ENCODE measurements at places on chromosomes 3 and 15. TPM values are rescaled to one million over a fixed set of nuclear protein-coding genes. Genes with fewer than 3 reads are reported as not detected.

Gene IMPG2
- total RNA-seq, result 0.21 TPM

GRCh38 chr3:141129049-141129448 lies 77.9 kb downstream of the SPSB4 start:
- no peak for DNase-seq

GRCh38 chr15:53511175-53511574 lies 248.3 kb downstream of the WDR72 start:
- no peak for DNase-seq

GRCh38 chr3:139302084-139302800 lies 41.6 kb upstream of the MRPS22 start:
- DNase-seq, result no peak

DNA sequence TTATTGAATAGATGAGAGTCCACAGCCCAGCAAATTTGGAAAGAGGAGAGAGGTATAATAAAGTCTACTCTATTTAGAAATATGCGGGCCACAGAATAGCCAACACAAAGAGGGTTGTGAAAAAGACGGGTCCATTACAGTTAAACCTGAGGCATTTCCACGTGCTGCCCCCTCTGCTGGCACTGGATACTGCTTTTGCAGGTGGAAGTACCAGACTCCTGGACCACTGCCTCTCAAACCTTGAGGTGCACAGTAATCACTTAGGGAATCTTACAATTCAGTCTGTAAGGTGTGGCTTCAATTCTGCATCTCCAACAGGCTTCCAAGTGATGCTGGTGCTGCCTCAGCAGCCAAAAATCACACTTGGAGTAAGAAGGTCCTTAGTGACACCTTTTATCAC lies 3.0 kb upstream of the TFDP2 start:
- DNase-seq, result no peak

DNA sequence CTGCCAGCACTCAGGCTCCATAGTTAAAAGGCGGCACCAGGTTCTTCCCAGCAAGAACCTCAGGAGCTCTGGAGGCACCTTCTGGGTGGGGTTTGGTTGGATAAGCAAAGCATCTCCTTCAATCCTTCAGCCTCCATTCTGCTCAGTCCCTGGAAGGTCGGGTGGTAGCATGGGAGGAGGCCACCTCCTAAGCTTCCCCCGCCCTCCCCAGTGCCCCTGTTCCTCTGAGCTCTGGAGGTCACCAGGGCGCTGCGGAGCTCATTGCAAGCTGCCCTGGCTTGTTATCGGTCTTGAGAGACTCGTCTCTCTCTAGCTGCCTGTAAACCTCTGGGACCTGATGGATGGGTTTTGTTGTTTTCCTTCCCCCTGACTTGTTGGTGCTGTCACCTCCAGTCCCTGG lies 124.8 kb downstream of the RPLP1 start:
- no peak for DNase-seq

DNA sequence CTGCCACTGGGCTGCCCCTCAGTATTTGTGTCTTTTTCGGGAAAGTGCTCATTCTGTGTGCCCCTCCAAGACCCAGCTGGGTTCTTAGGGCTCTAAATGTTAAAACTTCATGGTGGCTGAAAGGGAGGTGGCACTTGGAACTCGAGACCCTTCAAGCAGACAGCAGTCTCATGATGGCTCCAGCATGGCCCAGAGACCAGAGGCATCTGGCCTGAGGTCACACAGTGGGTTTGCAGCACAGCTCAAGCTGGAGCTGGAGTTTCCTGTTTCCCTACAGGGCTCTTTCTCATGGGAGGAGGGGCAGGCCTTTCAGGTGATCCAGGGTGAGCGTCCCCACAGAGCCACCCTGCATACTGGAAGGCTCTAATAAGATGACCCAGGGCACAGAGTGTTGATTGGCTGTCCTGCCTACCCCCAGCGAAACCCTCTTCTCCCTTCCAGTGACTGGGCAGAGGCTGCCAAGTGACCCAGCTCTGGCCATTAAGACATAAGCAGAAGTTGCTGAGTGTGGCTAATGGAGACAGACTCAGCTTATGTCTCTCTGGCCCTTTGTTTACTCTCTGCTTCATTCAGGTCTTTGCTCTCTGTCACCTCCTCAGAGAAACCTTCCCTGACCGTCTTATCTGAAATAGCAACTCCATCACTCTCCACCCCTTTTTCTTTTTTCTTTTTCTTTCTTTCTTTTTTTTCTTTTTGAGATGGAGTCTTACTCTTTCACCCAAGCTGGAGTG lies 166.6 kb upstream of the SMAD3 start:
- no peak for DNase-seq

DNA sequence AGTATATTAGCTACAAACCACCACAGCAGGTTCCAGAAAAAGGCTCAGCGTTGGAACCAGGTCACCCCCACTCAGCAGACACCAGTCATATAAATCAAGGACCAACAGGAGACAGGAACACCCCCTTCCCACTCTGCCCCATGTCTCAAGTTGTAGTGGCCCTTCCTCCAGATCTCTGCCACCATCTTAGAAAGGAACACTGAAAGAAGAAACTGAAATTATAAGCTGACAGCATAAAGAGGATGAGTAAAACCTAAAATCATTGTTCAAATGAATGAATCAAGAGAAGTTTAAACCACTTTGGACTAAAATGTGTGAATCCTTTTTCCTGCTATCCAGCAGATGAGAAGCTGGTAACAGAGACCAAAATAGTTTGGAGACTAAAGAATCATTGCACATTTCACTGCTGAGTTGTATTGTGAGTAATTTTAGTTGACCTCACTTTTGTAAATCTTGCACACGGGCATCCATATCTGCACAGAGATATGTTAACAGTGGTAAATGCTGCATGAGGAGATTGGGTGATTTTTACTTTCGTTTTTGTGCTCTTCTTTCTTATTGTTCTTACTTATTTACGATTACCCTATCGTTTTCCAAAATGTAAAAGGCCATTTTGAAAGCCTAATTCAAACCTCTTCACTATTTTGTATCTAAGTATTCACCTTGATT lies 19.8 kb downstream of the CCR3 start:
- no peak for DNase-seq

GRCh38 chr15:26662283-26662682 lies 110.6 kb downstream of the GABRB3 start:
- no peak for DNase-seq

DNA sequence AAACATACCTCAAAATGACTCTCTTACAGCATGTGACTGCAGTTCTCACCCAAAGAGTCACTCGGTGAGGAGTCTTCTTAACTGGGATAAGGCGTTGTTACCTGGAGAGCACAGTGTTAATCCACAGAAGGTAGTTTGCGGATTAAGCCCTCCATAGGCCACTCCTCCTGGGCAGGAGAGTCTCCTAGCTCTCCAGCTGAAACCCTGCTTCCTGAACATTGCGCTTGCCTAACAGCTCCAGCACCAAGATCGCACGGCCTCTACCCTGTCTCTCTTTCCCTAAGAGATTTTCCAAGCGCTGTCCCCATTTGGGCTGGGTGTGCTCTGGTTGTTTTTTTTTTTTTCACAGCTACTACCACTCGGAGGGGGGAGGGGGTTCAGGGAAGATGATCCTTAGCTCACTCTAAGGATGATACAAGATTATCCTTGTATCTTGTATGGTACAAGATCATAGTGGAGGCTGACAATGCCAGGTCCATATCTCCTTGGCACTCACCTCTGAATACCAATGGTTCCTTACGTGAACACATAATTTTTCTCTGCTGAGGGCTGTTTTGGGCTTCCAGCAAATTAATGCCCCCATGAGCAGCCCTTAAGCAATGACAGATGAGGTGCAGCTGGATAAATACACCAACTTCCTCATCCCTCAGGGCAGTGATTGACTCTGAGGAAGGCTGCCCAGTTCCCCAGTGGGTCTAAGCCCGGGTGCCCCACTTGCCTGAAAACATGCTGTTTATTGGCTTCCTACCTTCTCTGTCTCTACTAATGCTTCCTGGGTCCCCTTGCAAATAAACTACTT lies 185.2 kb upstream of the TSC22D2 start:
- no peak for DNase-seq

DNA sequence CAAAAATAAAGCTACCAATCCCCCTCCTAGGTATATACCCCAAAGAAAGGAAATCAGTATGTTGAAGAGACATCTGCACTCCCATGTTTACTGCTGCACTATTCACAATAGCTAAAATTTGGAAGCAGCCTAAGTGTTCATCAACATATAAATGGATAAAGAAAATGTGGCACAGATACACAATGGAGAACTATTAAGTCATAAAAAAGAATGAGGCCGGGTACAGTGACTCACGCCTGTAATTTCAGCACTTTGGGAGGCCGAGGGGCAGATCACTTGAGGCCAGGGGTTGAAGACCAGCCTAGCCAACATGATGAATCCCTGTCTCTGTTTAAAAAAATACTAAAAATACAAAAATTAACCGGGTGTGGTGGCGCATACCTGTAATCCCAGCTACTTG lies 10.0 kb upstream of the PTPN9 start:
- no peak for DNase-seq

GRCh38 chr3:156298014-156298413 lies 177.6 kb downstream of the KCNAB1 start:
- DNase-seq, result no peak

Gene FAM81A
- total RNA-seq, result 2.2 TPM

Gene SKOR1
- total RNA-seq, result 0.34 TPM
